Fibroblast of skin of scalp (primary cell): ENCODE measurements at places on chromosomes 5 and 9.
A peak's percentile ranks its signal among the peaks of the same experiment; 100 is the strongest.

GRCh38 chr9:120536094-120536493 lies 43.9 kb downstream of the CDK5RAP2 start:
- no peak for DNase-seq

DNA sequence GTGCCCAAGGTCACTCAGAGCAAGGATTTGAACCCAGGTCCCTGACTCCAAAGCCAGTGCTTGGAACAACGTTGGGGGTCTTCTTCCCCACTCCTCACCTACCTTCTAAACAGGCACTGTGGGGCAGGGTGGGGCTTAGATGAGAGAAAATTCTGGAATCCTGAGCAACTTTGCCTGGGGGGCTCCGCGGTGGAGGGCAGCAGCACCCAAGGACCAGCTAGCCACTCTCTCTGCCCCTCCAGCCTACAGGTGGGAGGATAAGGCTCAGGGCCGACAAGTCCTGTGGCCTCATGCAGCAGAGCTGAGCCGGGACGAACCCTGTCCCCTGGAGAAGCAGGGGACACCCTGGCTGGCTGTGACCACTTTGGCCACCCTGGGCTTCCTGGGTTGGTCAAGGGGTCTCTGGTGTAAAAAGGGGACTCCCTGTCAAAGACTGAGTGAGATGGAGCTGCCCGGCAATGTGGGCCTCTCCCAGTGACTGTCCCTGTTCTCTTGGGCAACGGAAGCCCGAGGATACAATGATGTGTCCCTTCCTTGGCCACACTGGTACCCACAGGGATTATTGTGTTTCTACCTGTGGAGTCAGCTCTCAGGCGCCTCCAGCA lies 26.5 kb downstream of the CEL start:
- DNase-seq = no peak

DNA sequence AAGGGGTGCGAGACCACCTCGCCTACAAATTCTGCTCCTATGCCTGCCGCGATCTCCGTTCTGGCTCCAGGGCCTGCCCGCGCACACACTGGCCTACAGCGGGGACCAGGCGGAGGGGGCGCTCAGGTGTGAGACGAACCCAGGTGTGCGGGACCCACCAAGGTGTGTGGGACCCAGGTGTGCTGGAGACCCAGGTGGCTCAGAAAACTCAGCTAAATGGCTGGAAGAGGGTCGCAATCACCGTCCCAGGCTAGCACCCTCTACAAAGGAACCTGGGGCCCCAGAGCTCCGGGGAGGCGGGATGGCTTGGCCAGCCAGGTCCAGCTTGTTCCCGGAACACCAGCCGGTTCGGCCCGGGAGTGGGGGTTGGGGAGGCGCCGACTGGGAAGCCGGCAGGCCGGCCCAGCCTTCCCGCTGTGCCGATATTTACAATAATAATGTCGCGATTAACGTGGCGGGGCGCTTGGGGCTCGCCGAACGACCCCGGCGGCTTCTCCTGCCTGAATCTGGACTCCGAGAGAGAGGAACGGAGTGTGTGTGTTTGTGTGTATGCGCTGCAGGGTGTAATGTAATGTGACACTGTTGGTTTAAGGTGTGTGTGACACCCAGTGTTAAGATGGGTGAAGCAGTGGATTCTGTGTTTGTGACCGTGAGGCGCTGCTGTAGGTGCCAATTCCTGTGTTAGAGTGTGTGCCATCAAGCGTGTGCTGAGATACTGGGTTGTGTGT lies 1.4 kb downstream of the PCDH1 start:
- DNase-seq = no peak

DNA sequence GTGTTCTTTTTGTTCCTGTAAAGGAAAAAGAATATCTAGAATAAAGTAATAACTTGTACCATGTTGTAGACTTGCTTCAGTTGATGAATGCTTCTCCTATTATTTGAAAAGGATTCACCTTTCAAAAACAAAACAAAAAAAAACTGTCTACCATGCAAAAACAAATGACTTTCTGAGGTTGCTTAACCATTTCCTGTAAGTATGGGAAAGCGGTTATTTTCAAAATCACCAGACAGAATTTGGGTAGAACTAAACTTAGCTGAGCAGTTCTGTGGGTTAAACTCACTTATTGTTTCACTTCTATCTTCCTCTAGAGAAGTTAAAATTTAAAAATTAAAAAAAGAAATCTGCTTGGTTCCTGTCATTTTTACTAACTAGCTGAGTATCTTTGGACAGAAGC lies 25.2 kb downstream of the LNPEP start:
- DNase-seq = no peak

DNA sequence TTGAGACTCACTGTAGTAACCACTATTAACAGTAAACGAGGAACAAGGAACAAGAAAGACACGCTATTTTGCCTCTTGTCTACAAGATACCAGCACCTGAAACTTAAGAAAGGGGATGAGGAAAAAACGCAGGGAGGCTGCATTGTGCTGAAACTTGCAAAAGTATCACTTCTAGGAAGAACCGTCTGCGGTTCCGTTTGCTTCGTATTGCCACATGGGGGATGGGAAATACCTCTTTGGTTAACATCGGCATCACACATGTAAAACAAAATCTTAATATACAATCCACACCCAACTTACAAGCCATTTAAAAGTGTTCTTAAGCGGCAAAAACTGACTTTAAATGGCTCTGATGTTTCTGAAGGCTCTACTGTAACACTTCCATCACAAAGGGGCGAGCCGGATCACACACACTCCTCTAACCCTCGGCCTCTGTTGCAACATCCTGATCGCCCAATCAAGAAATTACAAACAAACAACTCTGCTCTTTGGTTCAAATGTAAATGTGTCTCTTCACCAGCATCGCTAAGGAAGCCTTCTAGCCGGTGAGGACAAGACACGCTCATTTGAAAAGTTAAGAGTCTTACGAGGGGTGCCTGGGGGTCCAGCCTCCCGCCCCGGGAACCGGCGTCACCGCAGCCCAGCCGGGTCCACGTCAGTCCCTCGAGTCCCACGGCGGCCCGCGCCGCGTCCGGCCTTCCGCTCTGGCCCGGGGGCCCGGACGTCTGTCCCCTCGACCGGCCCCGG lies 621 bp downstream of the SEC16A start:
- peak; percentile 12 for DNase-seq
